ENCODE measurements at places on chromosomes 2 and 18.

- DNase-seq: peak; percentile 20
Observed at GRCh38 chr2:173854840-173855239, 110.3 kb downstream of the SP3 start.

DNA sequence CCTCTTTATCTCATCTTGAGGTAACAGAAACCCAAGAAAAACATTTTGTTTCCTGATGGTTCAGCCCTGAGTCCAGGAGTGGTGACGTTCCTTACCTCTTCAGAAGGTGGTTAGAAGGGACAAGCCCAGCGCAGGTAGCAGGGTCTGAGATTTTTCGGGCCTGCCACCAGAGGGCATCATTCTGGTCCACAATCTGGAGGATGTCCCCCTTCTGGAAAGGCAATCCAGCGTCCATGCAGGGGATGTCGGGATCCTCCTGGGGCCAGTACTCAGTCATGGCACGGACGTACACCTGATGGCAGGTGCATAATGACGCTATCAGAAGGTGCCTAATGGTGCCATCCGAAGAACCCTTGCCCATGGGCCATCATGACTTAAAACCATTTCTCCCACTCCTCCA, 17.7 kb downstream of the MPP4 start:
- no peak for DNase-seq

DNA sequence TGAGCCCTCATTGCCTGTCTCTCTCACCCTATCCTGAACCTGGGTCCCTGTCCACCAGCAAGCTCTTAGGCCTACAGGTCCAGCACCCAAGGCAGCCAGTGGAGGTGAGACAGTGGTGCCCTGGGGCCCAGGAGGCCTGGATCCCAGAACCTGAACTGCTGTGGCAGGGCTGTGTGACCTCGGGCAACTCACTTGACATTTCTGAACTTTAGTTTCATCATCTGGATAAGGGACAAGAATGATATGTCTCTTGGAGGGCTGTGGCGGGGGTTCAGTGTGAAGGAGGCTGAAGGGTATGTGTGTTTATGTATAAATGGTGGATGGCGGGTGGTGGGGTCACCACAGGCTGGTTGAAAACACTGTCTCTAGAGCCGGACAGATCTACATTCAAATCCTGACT, 10.9 kb downstream of the CIB4 start:
- DNase-seq: no peak

GRCh38 chr2:15643791-15644585, 52.3 kb downstream of the DDX1 start:
- no peak for DNase-seq

DNA sequence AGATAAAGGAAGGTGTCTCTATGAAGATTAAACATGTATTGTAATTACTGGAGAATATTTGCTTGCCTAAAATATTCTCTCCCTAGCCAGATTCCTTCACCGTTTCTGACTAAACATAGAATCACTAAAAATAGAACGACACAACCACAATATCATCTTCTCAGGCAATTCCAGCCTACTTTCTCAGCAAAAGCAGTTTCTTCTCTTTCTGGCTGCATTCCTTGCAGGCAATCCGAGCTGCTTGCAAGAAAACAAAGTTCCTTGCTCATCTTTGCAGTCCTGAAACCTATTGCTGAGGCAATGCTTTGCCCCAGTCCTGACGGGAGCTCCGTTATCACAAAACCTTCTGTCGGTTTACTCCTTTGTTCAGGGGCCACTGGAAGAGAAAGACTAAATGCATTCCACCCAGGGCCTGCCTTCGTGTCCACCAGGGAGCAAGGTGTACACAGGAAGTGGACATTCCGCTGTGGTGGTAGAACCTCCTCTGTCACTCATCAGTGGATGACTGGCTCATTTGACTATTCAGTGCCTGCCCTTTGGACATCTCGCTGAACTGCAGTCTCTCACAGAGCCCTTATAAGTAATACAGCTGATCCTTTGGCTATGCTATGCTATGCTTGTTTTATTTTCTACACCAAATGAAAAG, 239.2 kb upstream of the DOK6 start:
- no peak for DNase-seq

- DNase-seq: no peak
Observed at GRCh38 chr2:101473911-101474701, 806 bp downstream of the RFX8 start.

GRCh38 chr18:58695772-58696171, 24.5 kb downstream of the MALT1 start:
- no peak for DNase-seq

- no peak for DNase-seq
Observed at GRCh38 chr2:177072090-177072489, 140.5 kb upstream of the HNRNPA3 start.

DNA sequence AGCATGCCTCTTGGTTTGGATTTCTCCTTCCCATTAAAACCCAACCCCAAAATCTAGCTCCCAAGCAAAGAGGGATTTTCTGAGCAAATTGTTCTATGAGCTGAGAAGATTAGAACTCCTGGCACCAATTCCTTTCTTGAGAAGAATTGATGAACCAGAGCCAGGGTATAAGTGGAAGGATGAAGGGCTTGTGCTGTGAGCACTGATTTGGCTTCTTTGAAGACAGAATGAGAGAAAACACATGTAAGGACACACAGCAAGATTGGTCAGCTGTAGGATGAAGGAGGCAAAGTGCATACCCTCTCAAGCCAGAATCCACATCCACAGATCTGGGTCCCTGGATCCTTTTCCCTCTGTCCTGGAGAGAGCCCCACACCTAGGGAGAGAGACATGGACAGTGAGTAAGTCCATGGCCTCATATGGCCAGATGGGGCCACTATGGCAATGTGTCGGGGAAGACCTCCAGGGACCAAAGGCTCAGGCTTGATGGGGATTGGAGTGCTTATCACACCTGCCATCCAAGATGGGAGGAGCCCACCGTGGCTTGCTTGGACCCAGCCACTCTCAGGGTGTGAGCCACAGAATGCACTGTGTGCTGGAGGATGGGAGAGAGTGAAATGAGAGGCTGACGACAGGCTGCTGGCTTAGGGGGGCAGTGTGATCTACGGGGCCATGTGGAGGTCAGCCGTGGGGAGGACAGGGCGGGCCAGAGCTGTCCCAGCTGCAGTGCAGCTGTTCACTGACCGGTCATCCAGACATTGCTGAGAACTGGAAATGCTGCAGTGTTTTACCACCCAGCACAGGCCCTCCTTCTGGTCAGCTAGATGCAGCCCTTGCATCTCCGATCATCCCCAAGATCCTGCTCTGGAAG, 339.8 kb downstream of the CYP26B1 start:
- DNase-seq: no peak

GRCh38 chr2:886072-887022, 64.3 kb upstream of the SNTG2 start:
- DNase-seq: no peak

DNA sequence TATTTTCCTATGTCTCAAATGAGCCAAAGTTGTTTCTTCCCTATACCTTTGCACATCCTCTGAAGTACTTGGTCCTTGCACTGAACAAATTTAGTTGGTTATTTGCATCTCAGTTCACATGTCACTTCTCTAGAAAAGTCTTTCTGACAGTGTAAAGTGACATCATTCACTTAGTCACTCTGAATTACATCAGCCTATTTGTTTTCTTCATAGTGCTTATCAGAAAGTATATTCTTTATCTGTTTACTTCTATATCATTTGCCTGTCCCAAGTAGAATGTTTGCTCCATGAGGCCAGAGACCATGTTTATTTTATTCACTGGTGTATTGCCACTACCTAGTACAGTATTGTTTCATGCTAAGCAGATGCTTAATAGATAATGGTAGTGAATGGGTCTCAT, 173.7 kb downstream of the HNMT start:
- DNase-seq: no peak

- no peak for DNase-seq
Observed at GRCh38 chr2:38600921-38601455, 1.7 kb downstream of the HNRNPLL start.

- DNase-seq: no peak
Observed at GRCh38 chr2:27076323-27076722, 2.1 kb upstream of the EMILIN1 start.

GRCh38 chr18:58755304-58756010, 84.2 kb downstream of the MALT1 start:
- DNase-seq: no peak

DNA sequence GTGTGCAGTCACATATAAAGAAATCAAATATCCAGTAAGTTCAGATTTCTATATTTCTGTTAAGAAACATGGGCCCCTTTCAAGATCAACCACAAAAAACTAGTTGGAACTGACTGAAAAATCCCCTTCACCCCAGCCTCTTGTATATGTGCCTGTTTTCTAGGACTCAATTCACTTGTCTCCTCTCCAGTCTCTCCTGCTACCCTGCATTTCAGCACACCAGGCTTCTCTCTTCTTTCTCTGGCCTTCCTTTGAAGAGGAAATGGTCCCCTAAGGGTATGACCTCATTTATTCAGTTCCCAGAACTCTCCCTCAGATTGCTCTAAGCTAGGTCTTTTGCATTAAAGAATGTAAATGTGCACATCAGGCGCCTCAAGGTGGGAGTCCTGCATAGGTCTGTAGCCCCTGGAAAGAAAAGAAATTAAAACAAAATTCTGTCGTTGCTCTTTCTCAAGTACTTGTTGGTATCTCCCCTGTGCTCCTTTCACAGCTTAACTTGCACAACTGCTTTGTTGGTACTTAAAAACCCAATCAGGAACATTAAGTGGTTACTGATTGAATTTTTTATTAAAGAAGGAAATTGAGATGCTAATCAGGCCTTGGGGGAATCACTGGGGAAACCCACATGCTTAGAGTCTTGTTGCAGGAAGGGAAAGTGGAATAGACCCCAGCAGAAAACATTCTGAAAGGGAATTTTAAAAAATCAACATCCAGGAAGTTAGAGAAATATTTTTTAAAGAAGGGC, 278.4 kb downstream of the AGPS start:
- DNase-seq: no peak

DNA sequence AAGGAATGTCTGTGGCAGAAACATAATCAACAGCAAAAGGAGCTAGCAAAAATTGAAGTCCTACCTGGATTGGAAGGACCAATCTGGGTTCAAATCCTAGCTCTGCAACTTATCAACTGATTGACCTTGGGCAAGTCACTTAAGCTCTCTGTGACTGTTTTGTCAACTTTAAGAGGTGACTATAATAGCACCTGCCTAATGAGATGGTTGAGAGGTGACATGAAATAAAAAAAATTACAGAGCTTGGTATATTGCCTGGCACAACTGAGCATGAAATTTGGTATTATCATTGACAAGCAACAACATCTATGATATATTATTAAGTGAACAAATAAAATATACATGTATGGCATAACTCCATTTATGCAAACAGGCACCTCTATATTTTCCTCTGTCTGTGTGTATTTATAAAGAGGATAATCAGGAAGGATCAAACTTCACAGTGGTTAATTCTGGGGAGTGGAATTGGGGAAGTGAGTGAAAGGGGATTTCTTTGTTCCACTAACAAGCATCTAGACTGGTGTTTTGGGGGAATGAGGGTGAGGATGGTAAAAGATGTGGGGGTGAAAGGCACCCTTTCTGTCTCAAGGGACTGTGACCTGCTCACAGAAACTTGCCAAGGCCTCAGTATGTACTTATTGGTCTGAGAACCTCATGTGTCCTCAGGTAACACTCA, 132.8 kb upstream of the SERTAD2 start:
- no peak for DNase-seq

- DNase-seq: no peak
Observed at GRCh38 chr18:48519431-48520100, 19.3 kb upstream of the CTIF start.

GRCh38 chr2:96325041-96325883, at the start of gene ITPRIPL1:
TSS of gene ITPRIPL1 (plus strand) at chr2:96325317. CDS start at chr2:96325840, 523 bp downstream.
- no peak for DNase-seq

- no peak for DNase-seq
Observed at GRCh38 chr2:122927710-122928557, 1097.2 kb upstream of the CNTNAP5 start.

DNA sequence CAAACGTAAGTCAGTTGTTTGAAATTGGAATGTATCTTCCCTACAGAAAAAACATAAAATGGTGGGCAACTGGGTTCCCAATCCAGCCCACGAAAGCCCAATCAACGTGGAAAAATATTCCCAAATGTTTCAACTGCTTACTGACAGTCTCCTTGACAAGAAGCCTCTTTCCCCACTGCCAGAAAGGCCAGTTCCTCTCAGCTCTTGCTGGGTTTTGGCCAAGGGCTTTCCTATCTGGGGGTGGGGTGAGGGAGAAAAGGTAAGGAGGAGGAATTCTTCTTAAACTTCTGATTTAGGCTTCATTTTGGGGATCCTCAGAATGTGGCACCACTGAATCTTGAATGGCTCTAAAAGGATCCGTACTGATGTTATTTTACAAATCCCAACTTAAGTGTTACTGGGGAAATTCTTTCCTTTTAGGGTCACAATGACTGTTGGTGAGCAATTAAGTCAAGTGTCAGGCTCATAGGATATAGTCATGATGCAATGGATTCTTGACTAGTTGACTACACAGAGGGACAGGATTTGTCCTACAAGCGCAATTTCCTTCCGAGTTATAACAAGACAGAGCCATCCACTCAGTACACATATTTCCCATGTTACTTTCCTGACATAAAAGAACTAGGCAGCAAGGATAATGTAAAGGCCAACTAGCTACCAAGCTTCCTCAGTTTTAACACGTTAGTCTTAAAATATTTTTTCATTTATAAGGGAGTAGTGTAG, 73.6 kb downstream of the SPRED2 start:
- DNase-seq: no peak

Data from NCI-H774 (cell line).